ENCODE measurements at places on chromosomes 2 and 18.

DNA sequence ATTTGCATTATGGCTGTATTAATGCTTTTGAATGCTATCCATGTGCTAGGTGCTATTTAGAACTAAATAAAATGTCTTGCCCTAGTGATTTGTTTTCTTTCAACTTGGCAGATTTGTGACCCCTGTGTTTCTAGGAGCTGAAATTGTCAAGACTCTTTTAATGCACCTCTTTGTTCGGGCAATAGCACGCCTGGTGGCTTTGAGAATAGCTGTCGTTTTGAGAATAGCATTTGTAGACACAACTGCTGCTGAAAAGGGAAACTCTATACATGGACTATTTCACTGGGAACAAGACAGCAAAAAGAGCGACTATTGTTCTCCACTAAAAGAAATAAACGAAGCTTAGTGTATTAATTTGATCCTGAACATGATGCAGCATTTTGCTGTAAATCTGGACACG lies 352.1 kb upstream of the ZNF521 start:
- DNase-seq = no peak

DNA sequence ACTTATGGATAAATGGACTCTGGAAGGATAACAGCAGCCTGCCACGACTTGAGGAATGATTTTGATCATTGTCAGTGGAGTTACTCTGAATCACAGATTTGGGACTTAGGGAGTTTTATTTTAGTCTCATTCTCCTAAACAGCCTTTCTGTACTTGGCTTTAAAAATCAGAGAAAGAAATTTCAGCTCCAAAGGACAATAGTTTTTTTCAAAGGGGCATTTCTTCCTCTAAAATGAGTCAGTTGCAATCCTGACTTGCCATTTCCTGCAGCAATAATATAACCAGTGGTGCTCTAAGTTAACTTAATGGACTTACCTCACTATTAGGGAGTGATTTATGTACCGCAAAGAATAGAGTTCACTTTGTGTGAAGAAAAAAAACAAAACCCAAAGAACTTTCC lies 35.1 kb upstream of the MTX2 start:
- no peak for DNase-seq

DNA sequence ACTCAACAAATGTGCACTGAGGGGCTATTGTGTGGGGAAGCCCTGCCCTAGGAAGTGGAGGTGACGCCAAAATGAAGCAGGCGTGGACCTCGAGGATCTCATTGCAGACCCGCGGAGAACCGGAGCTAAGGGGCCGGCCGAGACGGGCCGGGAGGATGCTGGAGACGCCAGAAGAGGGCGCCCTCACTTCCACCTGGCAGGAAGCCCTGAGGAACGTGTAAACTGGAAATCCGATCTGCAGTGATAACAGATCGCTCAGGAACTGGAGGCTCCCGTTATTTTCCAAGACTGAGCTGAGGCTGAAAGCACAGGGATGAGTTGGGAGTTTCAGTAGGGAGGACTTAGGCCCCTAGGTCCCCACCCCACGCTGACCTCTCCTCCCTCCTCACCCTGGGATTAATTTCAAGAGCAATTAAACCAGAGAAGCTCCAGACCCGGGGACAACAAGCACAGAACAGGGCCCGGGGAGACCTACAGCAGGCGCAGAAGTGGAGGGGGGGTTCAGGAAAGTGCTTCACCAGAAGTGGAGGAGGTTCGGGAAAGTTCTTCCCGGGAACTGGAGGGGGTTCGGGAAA lies 7.7 kb upstream of the COL6A3 start:
- DNase-seq = peak; percentile 93

DNA sequence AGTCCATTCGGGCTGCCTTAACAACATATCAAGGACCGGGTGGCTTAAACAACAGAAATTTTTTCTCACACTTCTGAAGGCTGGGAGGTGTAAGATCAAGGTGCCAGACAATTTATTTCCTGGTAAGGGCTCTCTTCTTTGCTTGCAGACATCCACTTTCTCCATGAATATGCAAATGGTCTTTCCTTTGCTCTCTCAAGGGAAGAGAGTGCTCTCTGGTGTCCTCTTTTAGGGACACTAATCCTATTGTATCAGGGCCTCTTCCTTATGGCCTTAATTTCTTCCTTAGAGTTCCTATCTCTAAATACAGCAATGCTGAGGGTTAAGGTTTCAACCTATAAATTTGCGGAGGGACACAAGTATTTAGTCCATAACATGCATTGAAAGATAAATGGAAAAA lies 770.8 kb downstream of the DSC3 start:
- DNase-seq = peak; percentile 92

DNA sequence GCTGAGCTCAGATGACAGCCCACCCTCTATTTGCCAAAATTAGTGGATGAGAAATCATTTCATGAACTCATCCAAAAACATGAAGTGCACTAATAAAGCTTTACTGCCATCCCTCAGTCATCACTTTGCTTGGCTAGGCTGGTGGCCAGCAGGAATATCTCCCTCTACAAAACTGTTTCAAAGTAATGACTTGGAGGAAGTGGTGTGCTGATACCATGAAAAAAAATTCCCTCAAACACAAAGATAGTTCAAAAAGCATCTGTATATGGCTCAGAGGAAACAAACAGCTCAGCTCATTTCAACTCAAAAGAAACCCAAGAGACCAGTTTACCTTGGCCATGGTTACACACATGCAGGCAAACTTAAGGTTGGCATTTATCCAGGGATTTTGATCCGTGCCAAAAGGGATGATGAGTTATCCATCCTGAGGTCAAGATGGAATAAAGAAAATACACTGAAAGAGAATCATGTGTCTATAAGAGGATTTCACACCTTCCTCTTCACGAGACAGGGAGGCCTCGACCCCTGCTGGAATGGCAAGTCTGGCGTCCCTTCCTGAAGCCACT lies 18.4 kb upstream of the WIPF1 start:
- no peak for DNase-seq

DNA sequence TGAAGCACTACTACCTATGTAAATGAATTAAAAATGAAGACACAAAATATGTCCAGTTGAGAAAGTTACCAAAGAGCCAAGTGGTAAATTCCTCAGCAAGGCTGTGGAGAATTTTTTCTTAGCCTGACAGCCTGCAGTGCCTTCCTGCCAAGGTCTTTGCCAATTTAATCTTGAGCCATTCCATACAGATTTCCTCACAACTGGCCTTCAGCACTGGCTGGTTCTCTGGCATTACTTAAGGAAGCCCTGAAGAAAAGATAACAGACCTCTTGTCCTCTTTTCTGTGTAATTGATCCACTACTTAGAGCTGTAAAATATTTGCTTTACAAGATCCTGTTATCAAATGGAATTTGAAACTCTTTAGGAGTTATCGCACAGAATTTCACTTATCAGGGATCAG lies 334.2 kb upstream of the LRRTM1 start:
- peak; percentile 13 for DNase-seq

DNA sequence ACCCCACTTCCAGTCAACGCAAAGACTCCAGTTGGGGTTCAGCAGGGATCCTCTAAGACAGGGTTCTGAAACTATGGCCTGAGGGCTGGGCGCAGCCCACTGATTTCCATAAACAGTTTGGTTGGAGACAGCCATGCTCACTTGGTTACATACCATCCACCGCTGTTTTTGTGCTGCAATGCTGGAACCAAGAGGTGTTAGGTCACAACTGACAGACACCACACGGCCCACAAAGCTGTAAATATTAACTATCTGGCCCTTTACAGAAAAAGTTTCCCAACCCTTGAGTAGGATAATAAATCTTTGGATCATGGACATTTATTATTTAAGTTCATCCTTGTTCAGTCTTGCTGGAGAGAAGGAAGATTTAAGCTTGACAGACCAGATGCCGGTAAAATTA lies 8.4 kb upstream of the CD226 start:
- DNase-seq = no peak

DNA sequence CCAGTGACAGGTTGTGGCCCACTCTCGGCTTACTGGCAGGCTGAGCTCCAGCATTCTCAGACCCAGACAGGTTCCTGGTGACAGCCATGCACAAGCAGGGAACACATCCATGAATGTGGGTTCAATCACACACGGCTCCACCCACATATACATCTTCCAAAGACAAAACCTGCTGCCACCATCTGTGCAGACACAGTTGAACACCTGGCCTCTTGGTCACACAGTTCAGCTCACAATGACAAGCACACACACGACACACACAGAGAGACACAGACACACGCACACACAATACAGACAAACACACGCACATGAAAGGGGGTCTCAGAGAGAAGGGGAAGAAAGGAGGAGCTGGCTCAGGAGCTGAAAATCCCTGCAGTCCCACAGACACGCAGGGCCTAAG lies 32.1 kb upstream of the PTMA start:
- no peak for DNase-seq

DNA sequence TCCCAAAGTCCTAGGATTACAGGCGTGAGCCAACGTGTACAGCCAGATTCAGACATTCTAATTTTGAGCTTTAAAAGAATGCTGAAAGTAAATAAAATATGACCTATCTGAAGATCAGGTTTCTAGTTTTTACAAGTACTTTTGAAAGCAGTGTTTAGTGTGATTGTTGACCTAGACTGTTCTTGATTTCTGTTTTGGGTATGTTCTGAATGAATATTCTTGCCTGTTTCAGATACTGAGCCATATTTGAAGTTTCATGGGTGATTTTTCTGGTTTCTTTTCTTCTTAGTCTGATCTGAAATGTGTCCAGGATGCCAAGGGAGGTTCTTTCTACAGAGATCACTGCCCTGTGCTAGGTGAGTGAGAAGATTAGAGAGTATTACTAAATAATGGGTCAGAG lies 37.2 kb downstream of the MIB1 start:
- no peak for DNase-seq

- DNase-seq = peak; percentile 68
These were observed 9.0 kb downstream of the CAPN10 start for GRCh38 chr2:240595381-240596079.

DNA sequence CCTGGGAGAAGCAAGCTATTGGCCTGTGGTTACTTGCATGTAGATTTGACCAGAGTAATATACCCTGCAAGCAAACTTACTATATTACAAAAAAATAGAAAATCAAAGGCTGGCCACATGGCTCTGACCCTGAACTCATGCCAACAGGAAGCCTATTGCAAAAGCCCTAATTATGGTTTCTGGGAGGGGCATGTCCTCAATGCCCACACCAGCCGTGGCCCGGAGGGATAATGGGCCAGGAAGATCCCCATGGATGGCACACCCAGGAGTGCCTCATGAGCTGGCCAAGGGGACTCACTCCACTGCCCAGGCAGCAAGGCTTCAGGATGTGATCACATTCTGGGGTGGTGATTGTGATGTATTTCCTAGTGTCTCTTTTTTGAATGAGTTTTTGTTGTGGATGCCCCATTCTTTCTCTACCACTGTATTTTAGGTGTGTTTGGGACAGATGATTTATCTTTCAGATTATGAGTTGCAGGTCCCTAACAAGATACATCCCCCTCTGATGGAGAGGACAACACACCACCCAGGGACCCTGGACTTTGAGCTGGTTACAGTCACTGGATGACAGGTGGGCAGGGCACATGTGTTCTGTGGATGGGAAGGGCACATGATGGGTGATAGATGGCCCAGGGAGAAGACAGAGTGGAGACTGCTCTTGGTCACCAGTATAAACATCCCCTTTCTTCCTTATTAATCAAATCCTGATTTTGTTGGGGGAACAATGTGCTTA lies 18.7 kb upstream of the TFCP2L1 start:
- no peak for DNase-seq

DNA sequence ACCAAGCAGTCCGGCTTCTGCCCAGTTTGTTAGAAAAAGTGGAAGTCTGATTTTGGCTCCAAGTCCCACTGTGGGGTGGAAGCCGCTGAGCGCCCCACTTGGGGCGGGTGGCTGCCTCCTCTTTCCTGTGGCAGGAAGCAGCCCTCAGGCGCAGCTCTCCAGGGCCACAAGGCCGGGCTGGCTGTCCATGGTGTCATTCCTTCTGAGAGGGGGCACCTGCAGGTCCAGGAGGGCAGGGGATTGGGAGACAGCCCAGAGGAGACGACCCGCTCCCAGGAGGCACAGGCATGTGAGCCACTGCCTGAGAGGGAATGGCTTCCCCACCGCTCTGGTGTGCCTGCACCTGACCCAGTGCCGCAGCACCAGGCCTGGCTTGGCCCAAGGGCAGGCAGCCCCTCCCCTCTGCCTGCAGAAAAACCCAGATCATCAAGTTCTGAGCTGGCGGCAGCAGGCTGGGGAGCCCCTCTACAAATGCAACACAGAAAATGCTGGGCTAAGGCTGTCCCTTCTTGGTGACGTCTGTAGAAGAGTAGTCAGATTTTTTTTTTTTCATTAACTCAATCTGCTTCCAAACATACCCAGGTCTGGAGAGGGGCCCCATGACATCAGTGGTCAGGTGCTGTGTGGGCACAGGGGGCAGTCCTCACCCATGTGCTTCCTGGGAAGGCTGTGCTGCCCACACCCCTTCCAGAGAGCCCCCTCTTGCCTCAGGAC lies 38.4 kb downstream of the HS6ST1 start:
- no peak for DNase-seq

DNA sequence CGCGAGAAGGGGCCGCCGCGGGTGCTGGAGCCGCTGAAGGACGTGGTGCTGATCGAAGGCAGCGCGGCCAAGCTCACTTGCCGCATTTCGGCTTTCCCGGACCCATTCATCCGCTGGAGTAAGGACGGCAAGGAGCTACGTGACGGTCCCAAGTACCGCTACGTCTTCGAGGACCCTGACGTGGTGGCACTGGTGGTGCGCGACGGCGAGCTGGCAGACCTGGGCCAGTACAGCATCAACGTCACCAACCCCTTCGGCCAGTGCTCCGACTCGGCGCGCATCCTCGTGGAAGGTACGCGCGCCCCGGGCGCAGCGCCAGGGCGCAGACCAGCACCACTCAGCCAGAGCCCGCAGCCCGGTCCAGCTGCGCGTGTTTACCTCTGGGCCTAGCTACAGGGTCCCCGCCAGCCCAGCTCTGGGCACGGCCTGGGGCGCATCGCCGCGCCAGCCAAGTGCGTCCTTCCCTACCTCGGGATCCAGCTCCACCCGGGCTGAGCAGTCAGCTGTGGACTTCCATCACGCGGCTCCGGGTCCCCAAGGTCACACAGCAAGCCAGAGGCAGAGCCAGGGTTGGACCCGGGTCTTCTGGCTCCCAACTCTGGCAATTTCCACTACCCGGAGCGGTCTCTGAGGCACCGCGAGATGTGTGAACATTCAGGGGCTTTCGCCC lies 1.7 kb upstream of the GMPPA start:
- no peak for DNase-seq

DNA sequence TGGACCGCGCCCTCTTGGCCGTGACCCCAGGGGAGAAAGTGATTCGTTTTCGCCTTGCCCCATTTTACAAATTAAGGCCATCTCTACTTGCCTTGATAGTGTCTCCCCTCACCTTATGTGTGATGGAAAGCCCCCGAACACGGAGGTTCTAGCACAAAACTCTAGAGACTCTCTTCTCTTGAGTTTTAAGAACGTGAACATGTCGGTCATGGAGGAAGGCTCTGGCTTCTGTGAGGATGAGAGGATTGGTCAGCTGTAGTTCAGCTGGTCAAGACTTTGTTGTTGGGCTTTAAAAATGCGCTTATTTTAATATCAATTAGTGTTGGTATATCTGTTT lies 828 bp downstream of the DYNC1I2 start:
- no peak for DNase-seq

Measured in mesendoderm (in vitro differentiated cells).